Natural killer cell treated with Interleukin-12 subunit alpha and Interleukin-12 subunit beta and Interleukin-15 and Interleukin-18, amount 100 ng/mL, for 72 hours (primary cell): ENCODE measurements at places on chromosomes 4 and X. TPM values are rescaled to one million over a fixed set of nuclear protein-coding genes. Genes with fewer than 3 reads are reported as not detected.

The SLC6A14 gene
- total RNA-seq = not detected

GRCh38 chr4:30753316-30753715 is 33.1 kb downstream of the PCDH7 start:
- H3K27ac ChIP-seq = no peak overlapping the region
- no peaks in the 10 kb centered on the region for H3K4me1 ChIP-seq
- no peak overlapping the region for H3K4me3 ChIP-seq

GRCh38 chr4:126533146-126533805 is 1099.5 kb upstream of the INTU start:
- H3K4me3 ChIP-seq = no peak overlapping the region
- H3K27me3 ChIP-seq = no peaks in the 10 kb centered on the region
- no peak for DNase-seq
- H3K4me1 ChIP-seq = no peaks in the 10 kb centered on the region

The DCX gene
- total RNA-seq = not detected
